Activated T-helper 1 cell treated with anti-CD3 and anti-CD28 coated beads, Interleukin-12 subunit alpha, Interleukin-12 subunit beta, Interleukin-2, Interleukin-4 antibody, amounts not matched to agents 30 ng/mL and 10 ng/mL and 1 ng/mL, durations not matched to agents 14 hours and 24 hours and 36 hours (primary cell): ENCODE measurements at places on chromosomes 16 and 17.

GRCh38 chr17:49624896-49625295, 49.2 kb downstream of the NXPH3 start:
- H3K27ac ChIP-seq = no peak overlapping the region
- H3K4me3 ChIP-seq = no peak overlapping the region
- no peak for DNase-seq
- no peaks in the 10 kb centered on the region for H3K27me3 ChIP-seq

GRCh38 chr16:61654962-61655361, 381.3 kb downstream of the CDH8 start:
- no peaks in the 10 kb centered on the region for H3K4me1 ChIP-seq
- no peak overlapping the region for H3K27ac ChIP-seq
- H3K27me3 ChIP-seq = no peaks in the 10 kb centered on the region
- H3K4me3 ChIP-seq = no peak overlapping the region

GRCh38 chr17:41835800-41836549, at the start of gene NT5C3B:
Gene NT5C3B, minus strand, starts transcription at chr17:41836232. Its CDS starts 39 bp downstream, at chr17:41836193.
- H3K4me1 ChIP-seq = peaks cover 11% of the 10 kb centered on the region
- H3K4me3 ChIP-seq = peak within 1 kb of the TSS; percentile 87
- peaks cover 4% of the 10 kb centered on the region for H3K27me3 ChIP-seq
- peak within 1 kb of the TSS; percentile 65 for H3K27ac ChIP-seq
- peaks cover 13% of the 10 kb centered on the region for H3K36me3 ChIP-seq
- DNase-seq = peak; percentile 53

GRCh38 chr17:58277107-58277801, 3.5 kb downstream of the MPO start:
- H3K27me3 ChIP-seq = peaks cover 22% of the 10 kb centered on the region
- H3K27ac ChIP-seq = no peak overlapping the region
- peaks cover 4% of the 10 kb centered on the region for H3K4me1 ChIP-seq
- H3K36me3 ChIP-seq = no peaks in the 10 kb centered on the region
- no peak for DNase-seq
- H3K4me3 ChIP-seq = no peak overlapping the region

GRCh38 chr17:71260366-71260940, 860.4 kb upstream of the SOX9 start:
- no peak overlapping the region for H3K4me3 ChIP-seq
- no peaks in the 10 kb centered on the region for H3K4me1 ChIP-seq
- no peaks in the 10 kb centered on the region for H3K36me3 ChIP-seq
- H3K27me3 ChIP-seq = no peaks in the 10 kb centered on the region
- no peak overlapping the region for H3K27ac ChIP-seq

GRCh38 chr17:59370593-59371299, 39.3 kb downstream of the YPEL2 start:
- no peak for DNase-seq
- H3K4me1 ChIP-seq = peaks cover 66% of the 10 kb centered on the region
- H3K27me3 ChIP-seq = no peaks in the 10 kb centered on the region
- H3K4me3 ChIP-seq = no peak overlapping the region
- no peak overlapping the region for H3K27ac ChIP-seq

GRCh38 chr16:20846030-20846429, 39.7 kb downstream of the REXO5 start:
- no peaks in the 10 kb centered on the region for H3K27me3 ChIP-seq
- peaks cover 48% of the 10 kb centered on the region for H3K4me1 ChIP-seq
- H3K4me3 ChIP-seq = no peak overlapping the region
- DNase-seq = no peak
- no peak overlapping the region for H3K27ac ChIP-seq

DNA sequence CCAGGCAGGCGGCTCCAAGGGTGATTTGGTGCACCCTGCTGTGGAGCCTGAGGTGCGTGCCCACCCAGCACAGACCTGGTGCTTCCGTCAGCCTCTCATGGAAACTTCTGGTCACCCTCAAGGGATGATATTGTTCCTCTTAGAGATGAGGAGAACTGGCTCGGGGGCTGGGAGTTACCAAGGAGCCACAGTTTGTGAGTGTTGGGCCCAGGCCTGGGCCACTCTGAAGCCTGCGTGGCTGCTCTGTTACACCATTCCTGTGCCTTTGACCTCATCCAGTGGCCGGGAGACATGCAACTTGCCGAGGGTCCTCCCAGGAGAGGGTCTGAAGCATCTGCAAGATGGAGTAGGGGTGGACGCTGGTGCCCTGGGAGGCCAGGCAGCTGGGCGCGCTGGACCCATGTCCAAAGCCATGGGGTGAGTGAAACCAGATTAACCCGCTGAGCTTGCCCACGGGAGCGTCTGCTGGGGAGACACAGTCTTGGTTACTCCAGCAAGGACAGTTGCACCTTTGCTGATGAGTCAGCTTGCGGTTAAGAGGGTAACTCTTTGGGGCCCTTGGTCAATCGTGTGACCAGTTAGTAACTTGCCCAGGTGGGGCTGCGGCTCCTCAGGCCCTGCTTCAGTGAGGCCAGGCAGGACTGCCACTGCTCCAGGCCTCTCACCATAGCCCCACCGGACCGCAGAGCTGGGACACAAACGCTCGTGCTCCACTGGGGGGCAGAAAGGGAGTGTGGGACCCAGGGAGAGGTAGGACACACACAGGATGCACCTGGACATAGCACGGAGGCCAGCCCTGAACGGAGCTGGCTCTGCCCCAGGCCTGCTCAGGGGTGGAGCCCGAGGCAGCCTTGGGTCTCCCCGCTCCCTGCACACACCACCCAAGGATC, 7.5 kb downstream of the C16orf90 start:
- H3K27ac ChIP-seq = no peak overlapping the region
- H3K4me3 ChIP-seq = no peak overlapping the region
- H3K4me1 ChIP-seq = no peaks in the 10 kb centered on the region
- H3K27me3 ChIP-seq = no peaks in the 10 kb centered on the region
- DNase-seq = no peak

GRCh38 chr16:81634380-81635062, 144.6 kb upstream of the PLCG2 start:
- H3K27ac ChIP-seq = peak overlapping the region; percentile 98
- H3K4me1 ChIP-seq = peaks cover 62% of the 10 kb centered on the region
- no peak for DNase-seq
- no peaks in the 10 kb centered on the region for H3K36me3 ChIP-seq

DNA sequence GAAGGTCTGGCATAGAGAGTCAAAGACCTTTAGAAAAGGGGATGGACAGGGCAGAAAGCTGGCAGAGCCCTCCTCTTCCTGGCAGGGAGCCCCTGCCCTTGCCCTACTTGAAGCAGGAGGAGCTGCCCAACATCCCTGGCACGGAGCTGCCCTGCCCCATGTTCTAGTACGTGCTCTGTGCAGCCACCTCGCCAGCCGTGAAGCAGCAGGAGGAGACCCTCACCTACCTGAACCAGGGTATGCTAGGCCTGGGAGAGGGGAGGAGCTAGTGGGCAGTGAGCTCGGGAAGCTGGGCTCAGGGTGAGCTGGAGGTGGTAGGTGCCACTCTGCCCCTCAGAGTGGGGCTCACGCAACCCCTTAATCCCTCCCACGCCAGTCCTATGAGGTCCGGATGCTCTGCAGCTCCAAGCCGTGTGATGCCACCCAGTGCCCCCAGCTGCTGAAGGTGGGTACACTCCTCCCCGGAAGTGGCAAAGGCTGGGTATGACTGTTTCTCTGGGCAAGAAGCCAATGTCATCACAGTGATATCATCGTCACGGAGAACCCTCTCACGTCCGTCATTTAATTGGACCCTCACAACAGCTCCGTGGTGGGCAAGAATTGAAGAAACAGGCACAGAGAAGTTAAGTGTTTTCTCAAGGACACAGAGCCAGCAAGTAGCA, 12.7 kb upstream of the STAC2 start:
- H3K4me1 ChIP-seq = peaks cover 13% of the 10 kb centered on the region
- peaks cover 8% of the 10 kb centered on the region for H3K27me3 ChIP-seq
- no peak overlapping the region for H3K27ac ChIP-seq
- no peak overlapping the region for H3K4me3 ChIP-seq

DNA sequence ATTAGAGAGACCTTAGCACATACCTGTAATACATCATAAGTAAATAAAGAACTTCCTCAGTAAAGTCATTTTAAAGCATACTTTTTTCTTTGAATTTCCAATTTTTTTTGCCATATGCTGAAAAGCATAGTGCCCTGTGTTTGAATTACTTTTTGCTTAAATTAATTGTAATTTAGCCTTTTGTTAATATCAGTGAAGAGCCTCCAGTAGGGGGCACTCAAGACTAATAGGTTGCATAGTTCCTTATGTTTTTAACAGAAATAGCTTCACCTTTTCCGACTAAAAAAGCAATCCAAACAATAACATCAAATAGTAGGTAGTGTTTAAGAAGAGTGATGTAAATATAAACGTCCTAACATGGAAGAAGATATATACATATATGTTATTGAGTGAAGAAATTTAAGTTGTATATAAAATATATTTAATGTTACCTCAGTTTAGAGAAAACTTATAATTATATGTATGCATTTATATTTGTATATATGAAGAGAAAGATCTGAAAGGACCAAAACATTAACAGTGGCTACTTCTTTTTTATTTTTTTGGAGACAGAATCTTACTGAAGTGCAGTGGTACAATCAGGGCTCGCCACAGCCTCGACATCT, 18.6 kb downstream of the RAD51C start:
- H3K4me1 ChIP-seq = peaks cover 18% of the 10 kb centered on the region
- H3K27ac ChIP-seq = no peak overlapping the region
- H3K27me3 ChIP-seq = no peaks in the 10 kb centered on the region
- H3K36me3 ChIP-seq = peaks cover 32% of the 10 kb centered on the region

DNA sequence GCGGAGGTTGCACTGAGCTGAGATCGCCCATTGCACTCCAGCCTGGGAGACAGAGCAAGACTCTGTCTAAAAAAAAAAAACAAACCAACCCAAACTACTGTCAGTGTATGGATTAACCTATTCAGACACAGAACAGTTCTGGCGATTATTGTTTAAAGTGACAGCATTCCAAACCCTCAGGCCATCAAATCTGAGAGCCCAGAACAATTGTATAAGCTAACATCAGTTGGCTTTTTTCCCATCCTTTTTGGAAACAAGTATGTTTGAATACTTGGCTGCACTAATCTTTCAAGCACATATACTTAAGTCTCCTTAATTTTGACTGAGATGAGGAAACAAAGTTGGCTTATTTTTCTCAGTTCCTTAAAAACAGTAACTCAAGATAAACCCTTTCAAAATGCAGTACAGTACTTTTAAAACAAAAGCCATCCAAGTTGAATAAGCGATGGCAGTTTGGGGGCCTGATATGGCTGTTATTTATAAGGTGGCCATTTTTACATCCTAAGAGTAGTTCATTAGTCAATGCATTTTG, 1.4 kb downstream of the ZSWIM7 start:
- H3K4me3 ChIP-seq = peak overlapping the region; percentile 95
- peaks cover 2% of the 10 kb centered on the region for H3K27me3 ChIP-seq
- DNase-seq = no peak

- H3K4me1 ChIP-seq = peaks cover 29% of the 10 kb centered on the region
- H3K27me3 ChIP-seq = no peaks in the 10 kb centered on the region
- H3K36me3 ChIP-seq = peaks cover 3% of the 10 kb centered on the region
- peak overlapping the region; percentile 79 for H3K4me3 ChIP-seq
These were observed 902 bp downstream of the ARHGAP27 start for GRCh38 chr17:45431531-45432404.

DNA sequence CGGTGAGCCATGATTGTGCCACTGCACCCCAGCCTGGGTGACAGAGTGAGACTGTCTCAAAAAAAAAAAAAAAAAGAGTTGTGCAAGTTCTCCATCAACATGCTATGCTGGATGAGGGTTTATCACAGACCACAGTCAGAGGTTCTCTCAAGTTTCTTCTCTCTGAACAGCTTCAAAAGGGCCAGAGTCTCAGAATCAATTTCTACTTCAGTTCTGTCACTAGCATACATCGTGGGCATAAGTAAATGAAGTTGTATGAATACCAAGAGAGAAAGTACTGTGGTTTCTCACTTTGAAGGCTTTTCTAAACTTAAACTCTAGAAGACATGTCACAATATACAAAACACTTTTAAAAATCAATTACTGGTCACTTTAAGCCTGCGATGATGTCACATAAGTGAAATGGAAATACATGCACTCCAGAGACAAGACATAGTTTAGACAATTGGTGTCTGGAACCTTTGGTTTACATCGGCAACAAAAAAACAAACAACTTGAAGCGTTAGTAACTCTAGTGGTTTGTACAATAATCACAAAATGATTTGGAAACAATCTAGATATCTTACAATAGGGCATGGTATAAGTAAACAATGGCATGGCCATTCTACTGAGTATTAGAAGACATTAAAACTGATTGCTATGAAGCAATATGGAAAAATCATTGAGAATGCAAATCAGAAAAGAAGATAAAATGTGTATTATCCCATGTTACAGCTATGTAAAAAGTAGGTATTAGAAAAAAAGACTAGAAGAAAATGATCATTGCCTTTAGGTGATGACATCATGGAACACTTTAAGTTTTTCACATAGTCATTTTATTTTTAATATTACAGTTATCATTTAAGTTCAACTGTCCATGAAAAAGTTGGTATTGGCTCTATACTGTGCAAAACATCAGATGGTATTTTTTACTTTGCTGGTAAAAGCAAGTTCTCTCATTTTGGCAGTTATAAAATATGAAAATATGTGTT, 232.3 kb downstream of the ZFHX3 start:
- no peak overlapping the region for H3K27ac ChIP-seq
- H3K4me1 ChIP-seq = peaks cover 4% of the 10 kb centered on the region
- H3K36me3 ChIP-seq = no peaks in the 10 kb centered on the region
- DNase-seq = no peak
- H3K27me3 ChIP-seq = peaks cover 3% of the 10 kb centered on the region

DNA sequence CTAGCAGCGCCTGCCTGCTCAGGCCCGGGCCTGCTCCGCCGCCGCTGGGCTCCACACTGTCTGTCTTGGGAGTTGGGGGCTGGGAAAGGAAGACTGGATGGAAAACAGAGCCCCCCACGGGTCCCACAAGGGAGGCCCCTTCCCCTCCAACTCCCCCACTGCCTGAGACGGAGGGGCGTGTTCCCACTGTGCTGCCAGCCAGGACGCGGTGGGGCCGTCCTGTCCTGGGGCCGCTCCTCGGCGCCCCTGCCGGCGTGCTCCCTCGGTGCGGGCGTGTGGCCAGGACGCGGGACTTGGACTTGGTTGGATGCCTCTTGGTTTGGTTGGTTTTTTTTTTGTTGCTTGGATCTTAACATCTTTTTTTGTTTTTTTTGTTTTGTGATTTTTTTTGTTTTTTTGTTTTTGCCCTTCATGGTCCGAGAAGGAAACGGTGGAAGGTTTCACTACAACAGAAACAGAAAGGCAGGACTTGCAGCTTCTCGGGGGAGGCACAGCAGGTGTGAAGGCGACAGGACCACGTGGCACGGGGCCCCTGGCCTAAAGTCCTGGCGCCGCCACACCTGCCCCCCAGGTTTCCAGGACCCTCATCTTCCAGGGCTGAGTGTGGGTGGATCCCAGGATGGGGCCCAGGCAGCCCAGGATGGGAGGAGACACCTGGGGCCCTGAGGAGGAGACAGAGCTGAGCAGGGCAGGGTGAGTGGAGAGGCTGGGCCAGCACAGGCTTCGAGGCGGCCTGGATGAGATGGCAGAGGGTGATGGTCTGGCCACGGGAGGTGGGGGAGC, 16.0 kb downstream of the ENGASE start:
- DNase-seq = no peak
- H3K4me3 ChIP-seq = no peak overlapping the region
- no peaks in the 10 kb centered on the region for H3K4me1 ChIP-seq
- H3K27me3 ChIP-seq = peaks cover 9% of the 10 kb centered on the region
